ENCODE measurements at places on chromosomes 6 and 20.

GRCh38 chr6:35078896-35079295 lies 62.2 kb downstream of the TCP11 start:
- no peak for DNase-seq

GRCh38 chr20:49411221-49411925 lies 71.1 kb downstream of the KCNB1 start:
- DNase-seq, result no peak

- DNase-seq, result no peak
These were observed 53.2 kb downstream of the MAN1A1 start for GRCh38 chr6:119296036-119297035.

DNA sequence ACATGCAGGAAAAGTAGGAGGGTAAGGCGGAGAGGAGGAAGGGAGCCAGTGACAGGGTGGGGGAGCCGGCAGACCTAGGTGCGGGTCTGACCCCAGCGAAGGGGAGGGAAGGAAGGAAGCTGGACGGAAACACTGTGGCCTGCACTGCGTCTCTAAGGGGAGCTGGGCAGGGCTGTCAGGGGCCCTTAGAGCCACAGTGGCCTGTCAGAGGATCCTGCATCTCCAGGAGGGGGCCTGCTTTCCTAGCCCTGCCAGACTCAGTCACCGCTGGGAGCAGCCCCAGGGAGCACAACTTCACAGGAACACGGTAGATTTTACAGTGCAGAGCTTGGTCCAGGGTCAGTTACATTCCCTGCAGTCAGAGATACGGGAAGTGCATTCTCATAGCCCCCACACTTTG lies 118.2 kb downstream of the PACRG start:
- no peak for DNase-seq

DNA sequence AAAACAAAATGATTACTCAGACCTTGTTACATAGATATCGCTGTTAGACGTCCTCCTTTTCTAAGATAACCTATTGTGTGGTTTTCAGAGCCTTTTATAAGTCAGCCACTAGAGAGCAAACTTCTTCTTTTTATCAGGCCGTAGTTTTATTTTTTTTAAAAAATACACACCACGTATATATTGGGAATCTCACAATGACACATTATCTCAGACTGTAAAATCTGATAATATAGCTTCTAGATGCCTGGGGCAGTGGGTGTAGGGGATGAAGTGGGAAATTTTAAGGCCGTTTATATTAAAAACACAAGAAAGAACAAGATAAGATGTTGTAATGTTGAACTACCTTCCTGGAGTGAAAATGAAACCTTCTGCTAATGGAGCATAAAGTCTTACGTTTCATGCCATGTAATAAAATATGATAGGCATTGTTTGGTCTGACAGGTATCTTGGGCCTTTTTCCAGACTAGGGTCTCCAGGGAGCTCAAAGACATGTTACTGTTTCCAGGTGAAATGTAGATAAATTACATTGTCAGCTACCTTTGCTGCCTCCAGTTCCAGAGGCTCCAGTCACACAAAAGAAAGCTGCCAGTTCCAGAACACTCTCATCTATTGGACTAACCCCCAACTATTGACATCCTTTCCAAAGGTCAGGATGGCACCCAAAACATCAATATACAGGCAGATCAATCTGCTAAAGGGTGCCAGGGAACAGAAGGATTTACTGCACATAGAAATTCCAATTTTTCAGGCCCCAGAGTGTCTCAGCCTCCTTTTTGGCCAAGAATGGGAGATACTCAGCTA lies 130.2 kb upstream of the AKIRIN2 start:
- DNase-seq, result peak; percentile 52

GRCh38 chr6:15335916-15336315 lies 90.0 kb downstream of the JARID2 start:
- DNase-seq, result no peak

GRCh38 chr6:159125951-159126352 lies 43.2 kb upstream of the FNDC1 start:
- DNase-seq, result no peak

GRCh38 chr20:16143596-16143995 lies 429.7 kb downstream of the KIF16B start:
- no peak for DNase-seq

- no peak for DNase-seq
These were observed 43.5 kb downstream of the PRKN start for GRCh38 chr6:162684052-162684451.

DNA sequence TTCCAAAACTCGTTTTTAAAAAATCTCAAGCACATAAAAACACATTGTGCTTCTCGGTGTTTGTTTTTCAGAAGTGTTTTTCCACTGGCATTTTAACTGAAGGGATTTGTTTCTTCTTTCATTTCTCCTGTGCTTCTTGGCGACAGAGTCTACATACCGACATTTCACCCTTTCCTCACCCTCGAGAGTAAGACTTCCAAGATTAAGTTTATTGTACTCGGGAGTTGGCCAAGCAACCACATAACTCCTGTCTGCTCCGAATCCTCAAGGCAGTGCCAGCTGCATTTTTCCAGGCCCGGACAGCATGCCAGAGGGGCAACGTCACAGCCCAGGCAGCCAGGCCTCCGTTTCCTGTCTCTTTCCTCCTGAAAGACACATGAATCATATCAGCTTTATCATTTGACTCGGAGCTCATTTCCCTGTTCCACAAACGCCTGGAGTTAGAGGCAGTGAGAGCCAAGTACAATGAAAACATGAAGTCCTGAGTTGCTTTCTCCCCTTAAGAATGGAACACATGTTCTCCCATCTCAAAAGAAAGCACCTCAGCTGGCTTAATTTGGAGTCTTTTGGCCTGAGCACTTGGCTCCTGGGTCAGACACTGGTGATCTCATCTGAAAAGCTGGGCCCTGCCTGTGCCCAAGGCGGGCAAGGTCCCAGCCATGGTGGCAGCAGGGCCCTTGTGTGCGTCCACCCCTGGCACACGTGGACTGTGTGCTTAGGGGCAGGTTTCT lies 23.2 kb upstream of the FAM50B start:
- peak; percentile 98 for DNase-seq

DNA sequence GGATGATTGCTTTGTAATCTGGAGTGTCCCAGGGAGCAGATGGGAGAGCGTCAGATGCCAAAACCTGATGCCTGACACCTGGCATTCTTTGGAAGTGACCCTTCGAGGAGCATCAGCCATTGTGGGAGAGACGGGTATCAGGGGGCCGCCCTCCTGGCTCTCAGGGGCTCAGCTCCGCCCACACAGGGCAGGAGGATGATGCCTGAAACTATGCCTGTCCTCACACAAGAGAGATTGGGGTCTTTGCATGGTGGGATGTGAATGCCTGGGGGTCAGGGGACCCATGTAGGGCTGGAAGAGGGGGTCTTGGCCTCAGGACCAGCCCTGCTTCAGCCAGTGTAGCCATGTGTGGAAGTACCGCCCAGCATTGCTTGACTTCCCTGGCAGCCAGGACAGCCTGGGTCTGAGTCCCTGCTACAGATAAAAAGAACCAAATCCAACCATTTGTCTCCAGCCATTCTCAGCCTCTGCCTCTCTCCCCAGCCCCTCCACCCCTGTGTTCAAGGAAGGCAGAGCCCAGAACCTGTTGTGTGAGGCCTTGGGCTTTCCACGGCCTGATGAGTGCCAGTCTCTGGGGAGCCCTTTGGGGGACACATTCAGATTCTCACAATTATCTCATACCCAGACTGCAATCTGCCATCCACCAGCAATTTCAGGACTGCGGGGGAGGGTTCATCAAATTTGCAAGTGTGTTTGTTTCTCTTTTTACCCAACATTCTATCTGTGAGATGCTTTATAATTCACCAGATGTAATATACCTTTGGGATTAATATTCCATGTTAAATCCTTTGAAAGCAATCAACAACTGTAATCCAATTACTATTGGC lies 371.2 kb downstream of the PREX1 start:
- no peak for DNase-seq

DNA sequence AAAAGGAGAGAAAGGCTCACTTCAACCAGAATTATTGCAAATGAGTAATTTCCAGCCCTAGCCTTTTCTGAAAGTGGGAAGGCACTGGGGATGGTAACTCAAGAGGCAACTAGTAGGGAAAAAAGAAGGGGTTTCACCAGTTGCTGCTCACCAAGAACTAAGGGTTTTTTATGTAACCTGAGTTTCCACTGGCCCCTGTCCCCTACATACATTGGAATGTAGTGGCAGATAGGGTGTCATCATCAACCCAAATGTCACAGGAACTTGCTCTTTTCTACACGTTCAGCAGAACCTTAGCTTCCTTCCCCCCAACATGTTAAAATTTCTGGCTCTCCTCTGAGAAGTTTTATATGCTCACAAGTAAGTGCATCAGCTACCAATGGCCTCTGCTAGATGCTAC lies 38.2 kb upstream of the PKHD1 start:
- DNase-seq, result no peak

GRCh38 chr6:51384736-51385135 lies 566.1 kb downstream of the TFAP2B start:
- no peak for DNase-seq

DNA sequence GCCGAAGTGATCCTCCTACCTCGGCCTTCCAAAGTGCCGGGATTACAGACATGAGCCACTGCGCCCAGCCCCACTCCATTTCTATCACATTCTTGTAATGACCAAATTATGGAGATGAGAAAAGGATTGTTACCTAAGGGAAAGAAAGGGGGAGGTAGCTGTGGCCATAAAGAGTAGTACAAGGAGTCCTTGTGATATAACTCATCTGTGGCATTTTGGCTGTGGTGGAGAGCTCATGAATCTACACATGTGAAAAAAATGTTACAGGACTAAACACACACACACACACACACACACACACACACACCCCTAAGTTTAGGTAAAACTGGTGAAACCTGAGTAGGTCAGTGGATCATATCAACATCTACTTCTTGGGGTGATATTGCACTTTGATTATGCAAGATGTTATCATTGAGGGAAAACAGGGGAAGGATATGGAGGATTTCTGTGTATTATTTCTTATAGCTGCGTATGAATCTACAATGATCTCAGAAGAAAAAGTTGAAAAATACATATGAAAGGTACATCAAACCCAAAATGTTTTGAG lies 251.5 kb downstream of the TSHZ2 start:
- DNase-seq, result no peak

- DNase-seq, result no peak
These were observed 27.5 kb upstream of the TAF8 start for GRCh38 chr6:42022755-42023384.

GRCh38 chr6:37631295-37631694 lies 66.4 kb downstream of the MDGA1 start:
- DNase-seq, result no peak

DNA sequence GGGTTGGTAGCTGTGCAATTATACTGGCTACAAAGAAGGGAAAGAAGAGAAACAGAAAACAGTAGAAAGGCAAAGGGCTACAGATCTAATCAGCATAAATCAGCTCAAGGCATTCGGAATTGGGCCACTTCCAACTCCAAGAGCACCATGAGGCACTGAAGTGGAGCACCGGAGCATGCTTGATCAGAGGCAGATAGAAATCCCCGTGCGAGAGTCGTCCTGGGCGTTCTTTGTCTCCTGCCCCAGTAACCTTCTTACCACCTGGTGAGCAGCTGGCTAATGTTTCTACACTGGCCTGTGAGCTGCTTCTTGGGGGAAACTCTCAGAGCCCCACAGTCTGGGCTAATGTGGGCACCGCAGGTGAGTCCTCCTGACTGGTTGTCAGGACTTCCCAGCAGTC lies 16.7 kb downstream of the NEDD9 start:
- no peak for DNase-seq

- no peak for DNase-seq
These were observed 58.7 kb downstream of the ZFAND3 start for GRCh38 chr6:37878150-37878710.

GRCh38 chr6:154399097-154399496 lies 42.5 kb upstream of the IPCEF1 start:
- no peak for DNase-seq

- DNase-seq, result no peak
These were observed 234.4 kb downstream of the SYNE1 start for GRCh38 chr6:152402791-152403190.

- DNase-seq, result no peak
These were observed 32.8 kb upstream of the MICB start for GRCh38 chr6:31465185-31465536.

GRCh38 chr6:35287671-35288396 lies 9.8 kb upstream of the DEF6 start:
- no peak for DNase-seq

GRCh38 chr6:11679099-11679498 lies 99.5 kb downstream of the ADTRP start:
- DNase-seq, result no peak

DNA sequence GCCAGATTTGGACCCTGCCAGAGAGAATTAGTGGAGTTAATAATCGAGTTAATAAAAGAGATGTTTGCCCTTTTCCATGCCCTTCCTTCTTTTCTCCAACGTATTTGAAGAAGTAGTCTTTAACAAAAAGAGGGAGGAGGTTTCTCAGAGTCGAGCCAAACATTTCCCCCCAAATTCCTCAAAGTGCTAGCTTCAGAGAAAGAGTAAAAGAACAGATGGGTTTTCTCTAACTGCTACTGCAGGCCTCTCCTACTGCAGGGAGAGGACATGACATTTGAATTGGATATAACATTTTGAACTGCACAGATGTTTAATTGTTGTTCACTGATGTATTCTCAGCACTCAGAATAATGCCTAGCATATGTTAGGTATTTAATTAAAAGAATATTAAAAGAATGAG lies 25.5 kb downstream of the RWDD2A start:
- DNase-seq, result no peak

Measured in adipocyte (in vitro differentiated cells).